ENCODE measurements at places on chromosomes 1 and 21.
A peak's percentile ranks its signal among the peaks of the same experiment; 100 is the strongest.

- DNase-seq = no peak
Measured at GRCh38 chr1:63033211-63033610, 249.3 kb downstream of the ATG4C start.

- DNase-seq = no peak
Measured at GRCh38 chr1:187241971-187242370, 413.2 kb downstream of the PLA2G4A start.

- DNase-seq = no peak
Measured at GRCh38 chr1:93690921-93691789, 9.5 kb upstream of the BCAR3 start.

GRCh38 chr1:41175546-41175945 lies 66.6 kb downstream of the SCMH1 start:
- DNase-seq = no peak

- no peak for DNase-seq
Measured at GRCh38 chr1:153032677-153033308, 1.8 kb downstream of the SPRR1B start.

DNA sequence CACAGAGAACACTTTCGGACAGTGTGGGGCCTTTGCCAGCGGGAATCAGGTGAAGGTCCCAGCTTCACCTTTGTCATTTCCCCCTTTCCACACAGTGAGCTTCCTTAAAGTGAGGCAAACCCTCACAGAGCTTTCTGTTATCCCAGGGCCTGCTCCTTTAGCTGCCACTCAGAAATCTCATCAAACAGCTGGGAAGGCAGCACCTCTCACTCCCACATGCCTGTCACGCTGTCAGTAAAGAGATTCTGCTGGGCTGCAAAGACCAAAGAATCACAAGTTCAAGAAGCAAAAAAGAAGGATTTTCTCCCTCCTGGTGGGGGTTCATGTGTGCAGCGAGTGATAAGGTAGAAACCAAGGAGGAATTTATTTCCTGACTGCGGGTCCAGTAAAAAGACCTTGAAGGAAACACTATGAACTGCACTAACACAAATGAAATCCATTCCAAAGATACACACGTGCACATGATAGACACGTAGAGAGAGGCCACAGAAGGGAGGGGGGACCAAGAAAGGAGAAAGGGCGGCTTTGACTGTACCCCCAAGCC lies 44.0 kb downstream of the HTR6 start:
- no peak for DNase-seq

DNA sequence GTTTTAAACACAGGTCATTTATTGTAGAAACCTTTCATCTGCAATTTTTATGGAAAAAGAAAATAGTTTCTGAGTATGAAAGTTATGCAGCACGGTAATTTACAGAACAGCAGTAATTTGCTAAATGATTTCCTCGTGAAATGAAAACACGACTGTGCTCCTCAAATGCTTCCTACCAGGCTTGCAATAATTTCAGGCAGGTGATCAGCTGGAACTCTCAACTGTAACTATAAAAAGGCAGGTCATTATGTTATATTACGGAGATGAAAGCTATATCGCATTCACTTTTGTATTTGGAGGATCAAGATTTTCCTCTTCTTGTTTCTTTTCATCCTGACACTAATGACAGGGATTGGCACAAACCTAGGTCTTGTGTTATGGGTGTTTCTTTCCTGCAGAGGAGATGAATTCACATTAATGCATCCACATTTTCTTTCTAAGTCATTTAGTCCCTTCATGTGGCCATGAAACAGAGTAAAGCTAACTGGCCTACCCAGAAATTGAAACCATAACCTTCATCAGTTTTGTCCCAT lies 57.4 kb downstream of the SAMSN1 start:
- DNase-seq = no peak

- no peak for DNase-seq
Measured at GRCh38 chr1:231684356-231685244, 58.0 kb downstream of the DISC1 start.

DNA sequence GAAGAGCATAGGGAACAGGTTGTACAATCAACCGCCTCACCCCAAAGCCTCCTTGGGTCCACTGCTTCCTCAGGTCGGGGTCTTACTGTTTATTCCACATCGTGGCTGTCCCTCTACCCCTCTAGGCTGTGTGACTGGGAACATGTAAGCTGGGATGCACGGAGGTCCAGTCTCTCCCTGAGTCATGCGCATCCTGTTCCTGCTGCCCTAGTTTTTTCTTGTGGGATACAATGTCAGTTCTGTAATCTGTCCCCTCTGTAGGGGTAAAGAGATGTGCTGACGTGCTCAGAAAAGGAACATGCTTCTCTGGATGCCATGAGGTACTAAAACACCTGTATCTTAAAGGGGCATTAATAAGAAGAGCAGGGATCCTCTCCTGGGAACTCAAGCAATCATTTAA lies 66.2 kb downstream of the SLC45A1 start:
- DNase-seq = no peak

GRCh38 chr1:8407652-8408051 lies 89.7 kb downstream of the SLC45A1 start:
- peak; percentile 41 for DNase-seq

GRCh38 chr1:51675177-51675780 lies 58.4 kb downstream of the OSBPL9 start:
- DNase-seq = no peak

DNA sequence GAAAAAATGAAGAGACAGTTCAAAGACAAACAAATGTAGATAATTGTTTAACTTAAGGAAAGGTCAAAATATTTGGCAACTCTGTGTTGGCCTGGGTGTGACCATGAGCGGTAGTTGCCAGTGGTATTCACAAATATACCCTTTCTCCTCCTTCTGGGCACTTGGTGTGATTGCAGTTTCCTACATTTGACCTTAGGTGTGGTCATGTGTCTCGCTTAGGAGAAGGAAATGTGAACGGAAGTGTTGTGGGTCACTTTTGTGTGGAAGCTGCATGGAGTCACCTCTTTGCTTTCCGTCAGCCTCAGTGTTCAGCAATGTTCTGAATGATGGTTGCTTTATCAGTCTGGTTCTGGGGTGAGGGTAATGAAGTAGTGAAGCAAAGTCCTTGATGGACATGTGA lies 3.4 kb upstream of the PCSK9 start:
- no peak for DNase-seq

- no peak for DNase-seq
Measured at GRCh38 chr1:91696321-91696720, 189.6 kb downstream of the TGFBR3 start.

DNA sequence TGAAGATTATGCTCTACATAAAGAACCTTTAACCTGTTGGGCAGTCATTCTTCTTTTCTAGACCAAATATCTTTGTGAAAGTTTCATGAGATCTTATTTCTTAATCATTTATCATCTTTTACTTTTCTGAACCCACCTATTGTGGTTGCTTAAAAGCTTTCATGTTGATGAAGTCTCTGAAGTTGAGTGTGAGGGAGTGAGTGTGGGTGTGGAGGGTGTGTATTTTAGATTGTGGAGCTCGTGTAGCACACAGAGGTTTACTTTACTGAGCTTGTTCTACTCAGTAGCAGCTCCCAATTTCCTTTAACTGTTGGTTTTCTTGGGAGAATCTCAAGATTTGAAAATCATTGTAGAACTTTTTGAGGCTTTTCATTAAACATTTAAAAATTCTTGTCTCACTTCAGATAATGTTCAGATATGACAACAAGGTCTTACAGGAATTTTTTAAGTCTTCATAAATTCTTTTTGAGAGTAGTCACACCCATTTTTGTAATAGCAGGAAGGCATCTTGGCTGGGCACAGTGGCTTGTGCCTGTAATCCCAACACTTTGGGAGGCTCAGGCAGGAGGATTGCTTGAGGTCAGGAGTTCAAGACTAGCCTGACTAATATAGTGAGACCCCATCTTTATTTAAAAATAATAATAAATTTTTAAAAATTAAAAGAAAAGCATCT lies 17.0 kb downstream of the SRRM1 start:
- DNase-seq = no peak

DNA sequence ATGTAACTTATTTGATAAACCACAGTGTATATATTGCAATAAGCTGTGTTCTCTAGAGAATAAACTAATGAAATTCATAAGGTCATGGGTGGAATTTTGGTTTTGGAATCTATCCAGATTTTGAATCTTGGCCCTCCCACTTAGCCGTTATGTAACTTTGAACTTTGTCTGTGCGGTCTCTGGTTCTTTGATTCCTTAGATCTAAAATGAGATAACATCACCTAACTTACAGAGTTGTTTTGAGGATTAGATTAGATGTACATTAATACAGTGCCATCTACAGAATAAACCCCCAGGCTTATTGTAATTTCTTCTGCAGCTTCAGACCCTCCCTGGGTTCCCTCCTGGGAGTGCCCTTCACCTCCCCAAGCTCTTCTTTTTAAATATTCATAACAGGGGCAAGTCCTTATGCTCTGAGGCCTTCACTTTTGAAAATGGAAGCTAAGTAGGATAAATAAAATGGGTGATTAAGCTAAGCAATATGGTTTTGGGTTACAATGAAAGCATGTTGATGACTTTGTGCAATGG lies 124.3 kb downstream of the ATG4C start:
- no peak for DNase-seq
